ENCODE measurements at places on chromosomes 12 and 14.

DNA sequence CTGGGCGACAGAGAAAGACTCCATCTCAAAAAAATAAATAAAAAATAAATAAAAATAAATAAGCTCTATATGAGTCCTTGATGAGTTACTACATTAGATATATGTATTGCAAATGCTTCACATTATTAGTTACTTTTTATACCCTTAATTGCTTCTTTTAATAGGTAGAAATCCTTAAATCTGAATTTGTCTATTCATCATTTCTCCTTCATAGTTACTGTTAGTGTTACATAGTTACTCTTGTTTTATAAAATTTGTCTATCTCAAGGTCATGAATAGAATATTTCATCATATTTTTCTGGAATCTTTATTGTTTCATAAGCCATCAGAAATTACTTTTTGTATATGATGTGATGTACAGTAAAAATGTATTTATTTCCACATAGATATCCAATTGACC is 1624.8 kb upstream of the FLRT2 start:
- no peak for DNase-seq

- no peak for DNase-seq
Measured at GRCh38 chr12:2794191-2794735, 507 bp upstream of the FKBP4 start.

GRCh38 chr12:114812858-114813761 is 129.1 kb upstream of the TBX3 start:
- DNase-seq, result no peak

- DNase-seq, result no peak
Measured at GRCh38 chr12:16095531-16096110, 181.9 kb downstream of the SLC15A5 start.

Data from AG10803 (cell line).